CD4-positive, alpha-beta T cell (primary cell): ENCODE measurements at places on chromosomes 16 and 17. TPM values are rescaled to one million over a fixed set of nuclear protein-coding genes. Genes with fewer than 3 reads are reported as not detected.

- H3K36me3 ChIP-seq = no peaks in the 10 kb centered on the region
- no peak overlapping the region for H3K4me3 ChIP-seq
- no peak for DNase-seq
- H3K27me3 ChIP-seq = peaks cover 25% of the 10 kb centered on the region
These were observed 50.2 kb downstream of the SLC47A1 start for GRCh38 chr17:19583871-19584270.

DNA sequence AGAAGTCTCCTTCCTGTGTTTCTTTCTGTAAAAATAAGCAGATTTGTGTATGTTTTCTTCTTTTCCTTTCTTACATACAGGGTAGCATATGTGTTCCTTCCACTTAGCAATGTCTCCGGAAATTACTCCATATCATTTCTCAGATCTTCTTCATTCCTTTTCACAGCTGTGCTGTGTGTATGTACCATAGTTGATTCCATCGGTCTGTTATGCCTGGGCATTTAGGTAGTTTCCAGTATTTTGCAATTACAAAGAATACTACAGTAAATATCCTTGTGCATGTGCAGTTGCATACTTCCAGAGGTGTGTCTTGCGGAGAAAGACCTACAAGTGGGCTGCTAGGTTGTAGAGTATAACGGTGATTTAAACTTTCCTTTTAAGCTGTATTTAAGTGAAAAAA is 69.8 kb downstream of the CLEC16A start:
- no peaks in the 10 kb centered on the region for H3K27me3 ChIP-seq
- no peak for DNase-seq
- H3K4me1 ChIP-seq = no peaks in the 10 kb centered on the region
- H3K27ac ChIP-seq = no peak overlapping the region
- H3K4me3 ChIP-seq = no peak overlapping the region

DNA sequence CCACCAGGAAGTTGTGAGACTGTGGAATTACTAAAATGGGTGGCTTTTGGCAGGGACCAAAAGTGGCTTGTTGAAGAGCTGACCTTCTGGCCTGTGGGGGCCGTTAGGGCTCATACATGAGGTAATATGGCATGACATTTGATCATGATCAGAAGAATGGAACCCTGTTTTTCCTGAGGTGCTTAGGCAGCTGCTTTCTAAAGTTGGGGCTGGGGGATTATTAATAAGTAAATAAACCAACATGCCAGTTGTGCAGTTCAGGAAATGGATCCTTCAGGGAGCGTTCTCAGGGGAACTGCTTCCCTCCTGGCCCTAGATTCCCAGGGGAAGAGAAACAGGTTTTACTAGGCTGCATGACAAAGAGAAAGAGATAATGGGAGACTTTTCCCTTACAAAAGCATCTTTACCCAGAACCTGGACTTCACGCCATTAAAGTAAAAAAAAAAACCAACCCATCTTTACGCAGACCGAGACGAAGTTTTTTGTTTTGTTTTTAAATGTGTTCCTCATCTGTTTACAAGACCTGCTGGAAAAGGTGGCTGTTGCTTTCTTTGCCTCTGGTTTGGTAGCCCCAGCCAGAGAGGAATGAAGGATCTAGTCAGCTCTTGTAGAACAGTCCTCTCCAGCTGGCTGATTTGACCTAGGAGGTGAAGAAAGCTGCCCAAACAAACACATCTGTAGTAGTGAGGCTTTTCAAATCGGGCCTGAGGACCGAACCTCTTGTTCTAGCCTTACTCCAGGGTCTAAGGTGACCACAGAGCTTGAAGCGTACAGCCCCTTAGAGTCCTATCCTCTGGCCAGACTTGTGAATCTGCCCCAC is 22.7 kb downstream of the YPEL2 start:
- no peak for DNase-seq
- no peak overlapping the region for H3K27ac ChIP-seq
- peaks cover 52% of the 10 kb centered on the region for H3K4me1 ChIP-seq
- no peak overlapping the region for H3K4me3 ChIP-seq
- no peaks in the 10 kb centered on the region for H3K27me3 ChIP-seq

Gene CCL2
- total RNA-seq = not detected

Gene C17orf100
- 0.69 TPM for total RNA-seq

Gene RRAD
- total RNA-seq = 0.28 TPM
